ENCODE measurements at places on chromosomes 11 and 22. TPM values are rescaled to one million over a fixed set of nuclear protein-coding genes. Genes with fewer than 3 reads are reported as not detected.

Gene USP2
- 0.32 TPM for polyA plus RNA-seq

DNA sequence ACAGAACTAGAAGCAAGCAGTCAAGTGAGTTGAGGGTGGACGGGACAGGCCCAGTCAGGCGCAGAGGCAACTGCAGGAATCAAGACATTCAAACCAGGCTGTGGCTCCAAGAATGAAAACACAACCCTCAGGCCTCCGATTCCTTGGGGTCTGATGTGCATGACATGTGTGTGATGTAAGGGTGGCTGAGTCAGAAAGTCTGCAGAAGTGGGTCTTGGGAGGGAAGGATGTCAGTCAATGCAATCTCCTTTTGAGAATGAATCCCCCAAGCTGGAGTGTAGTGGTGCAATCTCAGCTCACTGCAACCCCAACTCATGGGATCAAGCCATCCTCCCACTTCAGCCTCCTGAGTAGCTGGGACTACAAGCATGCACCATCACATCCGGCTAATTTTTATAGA lies 15.9 kb upstream of the PDE2A start:
- DNase-seq: no peak

- DNase-seq: peak; percentile 29
These were observed at the start of gene KIAA0930 for GRCh38 chr22:45240810-45241631. Gene KIAA0930, minus strand, starts transcription at chr22:45240894. Its CDS starts 191 bp downstream, at chr22:45240703.

DNA sequence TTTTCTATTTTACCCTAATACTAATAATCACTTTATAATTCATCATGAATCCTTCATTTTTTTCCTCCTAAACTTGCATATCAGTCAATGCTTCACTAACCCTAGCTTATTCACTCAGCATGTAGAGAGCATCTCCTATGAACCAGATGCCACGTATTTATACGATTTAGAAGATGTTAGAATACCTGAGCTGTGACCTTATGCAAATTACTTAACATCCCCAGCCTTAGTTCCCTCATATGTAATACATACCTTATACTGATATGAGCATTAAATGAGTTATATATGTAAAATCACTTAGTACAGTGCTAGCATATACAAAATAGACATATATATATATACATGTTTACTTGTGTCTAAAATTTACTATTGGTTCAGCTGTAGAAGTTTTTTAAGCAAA lies 9.0 kb downstream of the FAM76B start:
- no peak for DNase-seq

DNA sequence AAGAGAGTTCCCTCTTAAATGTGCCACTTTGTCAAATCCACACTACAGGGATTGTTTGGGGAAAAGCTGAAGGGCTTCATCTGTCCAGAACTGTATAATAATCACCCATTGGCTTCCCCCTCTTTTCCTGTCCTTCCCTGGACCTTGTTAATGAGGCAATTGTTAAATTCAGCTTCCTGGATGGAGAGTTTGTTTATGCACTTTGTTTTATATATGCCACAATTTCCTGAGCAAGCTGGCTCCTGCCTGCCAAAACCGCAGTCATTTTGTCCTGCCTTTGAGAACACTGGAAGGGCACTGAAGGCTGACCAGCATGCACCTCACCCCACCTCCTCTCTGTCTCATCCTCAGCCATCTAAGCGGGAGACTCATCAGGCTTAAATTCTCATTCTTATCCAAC lies 86.2 kb downstream of the MSANTD4 start:
- no peak for DNase-seq

DNA sequence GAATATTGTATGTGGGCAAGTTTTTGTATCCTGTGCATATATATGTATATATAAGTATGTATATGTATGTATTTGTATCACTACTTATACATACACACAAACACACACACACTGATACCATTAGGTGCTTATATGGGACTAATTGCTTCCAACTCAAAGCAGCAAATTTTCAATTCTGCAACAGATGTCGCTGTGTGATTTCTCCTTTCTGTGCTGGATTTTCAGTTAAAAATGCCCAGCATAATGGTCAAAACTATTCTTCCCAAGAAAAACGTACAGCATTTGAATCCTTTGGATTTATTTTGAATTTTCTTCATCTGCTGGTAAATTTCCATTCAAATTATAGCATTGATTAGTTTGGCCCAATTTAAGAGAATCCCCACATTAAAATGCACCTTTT lies 4.3 kb downstream of the CADM1 start:
- DNase-seq: no peak

- DNase-seq: no peak
These were observed 14.8 kb downstream of the SHISA8 start for GRCh38 chr22:41899992-41900651.

DNA sequence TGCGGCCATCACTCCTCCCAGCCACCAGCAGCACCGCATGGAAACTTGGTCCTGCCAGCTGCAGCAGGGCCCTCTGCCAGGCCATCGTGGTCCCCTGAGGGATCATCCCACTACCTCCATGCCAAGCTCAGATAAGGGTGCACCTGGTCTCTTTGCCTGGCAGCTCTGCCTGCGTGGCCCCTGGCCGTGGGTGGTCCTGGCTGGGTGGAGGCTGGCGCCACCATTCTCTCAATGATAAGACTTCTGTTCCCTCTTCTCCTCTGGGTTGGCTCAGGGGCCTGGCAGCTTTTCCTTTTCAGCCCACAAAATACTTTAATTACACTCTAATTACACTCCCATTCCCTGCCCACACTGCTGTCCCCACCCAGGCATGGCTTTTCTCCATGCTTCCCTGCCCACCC lies 26.8 kb upstream of the TSKU start:
- DNase-seq: no peak

- peak; percentile 58 for DNase-seq
These were observed 27.8 kb upstream of the ZNRF3 start for GRCh38 chr22:28855355-28856094.

GRCh38 chr11:126733685-126734084 lies 266.9 kb downstream of the KIRREL3 start:
- no peak for DNase-seq

Gene CRYBB2
- polyA plus RNA-seq: 1.7 TPM

GRCh38 chr11:119626197-119626841 lies 102.7 kb downstream of the NECTIN1 start:
- DNase-seq: no peak

- no peak for DNase-seq
These were observed 2.6 kb upstream of the PKP3 start for GRCh38 chr11:391117-392017.

DNA sequence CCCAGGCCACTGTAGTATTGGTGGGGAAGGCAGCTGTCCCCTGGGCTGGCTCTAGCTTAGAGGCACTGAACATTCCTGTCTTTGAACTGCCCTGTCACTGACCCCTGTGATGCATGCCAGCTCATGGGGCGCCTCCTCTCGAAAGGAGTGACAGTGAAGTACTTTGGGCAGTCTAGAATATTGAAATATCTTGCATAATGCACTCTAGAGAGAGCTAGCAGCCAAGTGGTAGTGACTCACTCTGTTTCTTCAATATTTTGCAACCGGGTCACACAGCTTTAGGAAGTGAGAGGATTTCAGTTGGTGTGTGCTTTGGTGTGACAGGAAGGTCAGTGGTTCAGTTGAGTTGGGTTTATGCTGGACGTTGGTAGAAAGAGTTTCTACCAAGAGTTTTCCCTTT lies 35.5 kb upstream of the ST14 start:
- peak; percentile 30 for DNase-seq

DNA sequence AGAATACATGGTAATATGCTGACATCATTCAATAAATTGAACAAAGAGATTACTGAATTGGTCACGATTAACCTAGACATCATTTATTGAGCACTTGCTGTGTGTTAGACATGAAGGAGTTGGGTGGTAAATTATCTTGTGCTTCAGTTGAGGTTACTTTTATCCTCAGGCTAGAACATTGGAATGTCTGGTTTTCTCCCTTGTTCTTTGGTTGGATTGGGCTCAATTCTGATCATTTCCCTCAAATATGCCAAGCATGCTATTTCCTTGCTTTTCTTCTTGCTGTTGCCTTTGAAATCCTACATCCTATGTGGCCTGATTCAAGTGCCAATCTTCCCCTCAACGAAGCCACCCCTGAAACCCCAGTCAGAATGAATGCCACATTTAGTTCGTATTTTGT lies 65.8 kb downstream of the DEUP1 start:
- no peak for DNase-seq

Gene C11orf21
- not detected for polyA plus RNA-seq

Gene DDI1
- polyA plus RNA-seq: not detected

Gene GGTLC2
- polyA plus RNA-seq: not detected

DNA sequence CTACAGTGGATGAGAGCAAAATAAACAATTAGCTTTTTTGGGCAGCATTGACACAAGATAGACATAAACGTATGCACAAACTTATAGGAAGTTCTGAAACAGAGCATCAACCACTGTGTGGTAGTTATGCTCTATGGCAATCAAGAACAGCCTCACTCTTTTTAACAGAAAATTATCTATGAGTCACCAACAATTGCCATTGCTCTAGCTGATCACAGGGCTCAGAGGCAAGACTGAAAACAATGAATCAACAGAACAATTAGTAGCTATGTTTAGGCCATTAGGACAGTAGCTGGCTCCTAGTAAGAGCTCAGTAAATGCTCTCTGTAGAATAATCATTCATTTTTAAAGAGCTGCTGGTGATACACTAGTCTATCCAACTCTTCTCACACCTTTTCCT lies 34.9 kb upstream of the PICALM start:
- DNase-seq: no peak

Gene KIRREL3
- polyA plus RNA-seq: 2.3 TPM

DNA sequence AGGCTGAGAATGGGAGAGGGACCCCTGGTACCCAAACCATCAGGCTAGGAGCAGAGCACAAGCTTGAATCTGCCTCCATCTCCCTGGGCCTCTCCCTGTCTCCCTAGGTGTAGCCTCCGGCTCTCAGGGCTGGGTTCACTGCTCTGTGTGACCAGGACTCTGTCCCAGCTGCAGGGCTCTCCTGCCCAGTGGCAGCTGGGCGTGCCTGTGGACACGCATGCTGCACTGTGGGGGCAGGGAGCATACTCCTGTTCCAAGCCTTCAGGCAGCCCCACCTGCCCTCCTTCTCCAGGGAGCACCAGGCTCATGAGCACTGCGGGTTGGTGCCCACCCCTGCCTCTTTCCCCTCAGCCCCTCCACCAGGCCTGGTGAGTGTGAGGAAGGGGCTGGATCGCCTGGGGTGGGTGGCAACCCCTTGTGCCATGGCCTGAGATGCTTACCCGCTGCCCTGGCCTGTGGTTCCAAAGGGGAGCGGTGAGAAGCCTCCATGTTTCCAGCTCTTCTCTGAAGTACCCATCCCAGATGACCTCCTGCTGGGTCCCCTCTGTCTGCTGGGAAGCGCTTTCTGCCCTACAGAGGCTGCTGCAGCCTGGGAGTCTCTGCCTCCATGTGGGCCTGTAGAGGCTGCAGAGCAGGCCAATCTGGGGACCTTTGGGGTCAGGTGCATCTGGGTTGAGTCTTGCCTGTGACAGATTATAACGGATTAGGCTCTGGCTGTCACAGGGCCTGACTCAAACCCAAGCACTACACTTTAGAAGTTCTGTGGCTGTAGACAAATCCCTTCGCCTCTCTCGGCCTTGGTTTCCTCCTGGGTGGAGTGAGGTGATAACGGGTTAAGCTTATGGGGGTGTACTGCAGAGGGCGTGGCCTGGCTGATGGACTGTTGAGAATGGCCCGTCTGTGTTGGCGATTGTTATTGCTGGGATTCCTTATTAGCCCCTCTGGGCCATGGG lies 43.7 kb downstream of the WNT11 start:
- no peak for DNase-seq

Gene OPCML
- 1.1 TPM for polyA plus RNA-seq

GRCh38 chr11:123235117-123235655 lies 40.1 kb upstream of the CLMP start:
- DNase-seq: no peak

- no peak for DNase-seq
These were observed 48.9 kb downstream of the IGSF9B start for GRCh38 chr11:133907841-133908241.

DNA sequence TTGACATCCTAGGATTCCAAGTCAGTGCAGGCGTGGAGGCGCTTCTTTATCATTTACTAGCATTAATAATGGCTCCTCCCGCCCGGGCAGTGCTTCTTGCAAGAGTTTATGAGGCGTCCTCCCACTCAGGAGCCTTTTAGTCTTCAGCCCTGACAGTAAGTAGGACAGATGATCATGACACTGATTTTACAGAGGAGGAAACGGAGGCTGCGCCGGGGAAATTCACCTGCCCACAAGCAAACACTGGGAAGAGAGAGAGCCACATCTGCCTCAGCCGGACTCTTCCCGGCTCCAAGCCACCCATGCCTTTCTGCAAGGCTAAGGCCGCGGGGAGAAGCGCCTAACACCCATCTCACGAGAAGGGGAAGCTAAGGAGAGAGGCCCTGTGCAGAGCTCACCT lies 35.9 kb downstream of the KIAA0930 start:
- no peak for DNase-seq

Gene PRR33
- not detected for polyA plus RNA-seq

Gene SLC15A3
- 4.8 TPM for polyA plus RNA-seq

DNA sequence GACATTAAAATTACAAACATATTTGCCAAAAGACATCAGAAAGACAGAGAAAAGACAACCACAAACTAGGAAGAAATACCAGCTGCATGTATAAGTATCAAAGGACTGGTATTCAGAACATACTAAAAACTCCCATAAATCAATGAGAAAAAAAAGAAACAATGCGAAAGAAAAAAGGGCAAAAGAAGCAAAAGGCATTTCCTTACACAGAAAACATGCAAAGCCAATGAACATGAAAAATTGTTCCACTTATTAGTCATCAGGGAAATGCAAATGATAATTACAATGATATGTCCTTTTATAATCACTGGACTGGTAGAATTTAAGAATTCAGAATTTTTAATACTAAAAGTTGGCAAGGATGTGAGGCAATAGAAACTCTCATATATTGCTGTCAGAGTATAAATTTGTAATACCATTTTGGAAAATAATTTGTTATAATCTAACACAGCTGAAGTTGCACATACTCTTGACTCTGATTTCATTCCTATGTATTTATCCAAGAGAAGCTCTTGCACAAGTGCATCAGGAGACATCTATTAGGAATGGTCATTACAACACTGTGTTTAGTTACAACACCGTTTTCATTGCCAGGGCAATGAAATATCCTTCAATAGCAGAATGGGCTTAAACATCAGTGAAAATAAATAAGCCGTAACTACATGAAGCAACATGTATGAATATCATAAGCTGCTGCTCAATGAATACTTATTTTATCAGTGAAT lies 279.7 kb downstream of the SWAP70 start:
- peak; percentile 84 for DNase-seq

Gene OR10A5
- polyA plus RNA-seq: not detected

Data from AG04450 (cell line).